ENCODE measurements at places on chromosomes 11 and 22. TPM values are rescaled to one million over a fixed set of nuclear protein-coding genes. Genes with fewer than 3 reads are reported as not detected.

DNA sequence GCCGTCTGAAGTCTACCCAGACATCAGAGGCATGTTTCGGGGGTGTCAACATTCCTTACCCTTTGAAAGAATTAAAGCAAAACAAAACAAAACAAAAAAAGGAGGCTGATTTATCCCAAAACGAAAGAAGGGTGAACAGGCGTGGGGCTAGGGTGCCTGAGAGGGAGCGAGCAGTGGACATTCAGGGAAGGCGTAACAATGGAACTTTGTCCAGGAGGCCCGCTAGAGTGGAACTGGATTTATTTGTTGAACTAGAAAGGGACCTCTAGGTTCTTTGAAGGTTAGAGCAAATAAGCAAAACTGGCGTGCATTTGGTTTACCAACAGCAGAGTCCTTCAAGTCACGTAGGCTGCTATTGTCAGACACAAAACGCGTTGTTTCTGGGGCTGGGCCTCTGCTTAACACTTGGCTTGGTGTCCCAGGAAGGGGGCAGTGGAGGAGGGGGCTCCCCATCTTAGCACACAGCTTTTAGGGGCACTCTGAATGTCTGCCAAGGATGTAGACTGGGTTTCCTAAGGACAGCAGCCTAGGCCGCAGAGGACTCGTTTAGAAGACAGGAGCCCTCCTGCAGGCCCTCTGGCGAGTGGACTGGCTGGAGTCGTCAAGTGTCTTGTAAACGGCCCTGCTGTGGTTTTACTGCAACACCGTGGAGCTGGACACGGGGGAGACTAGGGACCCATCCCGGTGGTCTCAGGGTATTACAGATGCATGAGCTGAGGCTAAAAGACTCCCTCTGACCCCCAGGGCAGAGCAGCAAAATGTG, 203.7 kb upstream of the SORL1-AS1 start:
- DNase-seq: no peak
- H3K36me3 ChIP-seq: no peaks in the 10 kb centered on the region
- H3K4me3 ChIP-seq: peak overlapping the region; percentile 41
- peaks cover 26% of the 10 kb centered on the region for H3K4me1 ChIP-seq
- H3K27ac ChIP-seq: peak overlapping the region; percentile 95

GRCh38 chr11:5767056-5767455, 13.0 kb downstream of the OR52N4 start:
- no peaks in the 10 kb centered on the region for H3K27me3 ChIP-seq
- no peak overlapping the region for H3K27ac ChIP-seq
- no peak overlapping the region for H3K4me3 ChIP-seq
- no peaks in the 10 kb centered on the region for H3K36me3 ChIP-seq
- no peaks in the 10 kb centered on the region for H3K4me1 ChIP-seq

- peak; percentile 95 for DNase-seq
- peaks cover 29% of the 10 kb centered on the region for H3K4me1 ChIP-seq
- H3K36me3 ChIP-seq: peaks cover 6% of the 10 kb centered on the region
Measured at GRCh38 chr22:20507253-20508066, at the start of gene MED15. TSS of gene MED15 (plus strand) at chr22:20507610. CDS start at chr22:20507679, 69 bp downstream.

The SPDYC gene
- total RNA-seq: not detected

DNA sequence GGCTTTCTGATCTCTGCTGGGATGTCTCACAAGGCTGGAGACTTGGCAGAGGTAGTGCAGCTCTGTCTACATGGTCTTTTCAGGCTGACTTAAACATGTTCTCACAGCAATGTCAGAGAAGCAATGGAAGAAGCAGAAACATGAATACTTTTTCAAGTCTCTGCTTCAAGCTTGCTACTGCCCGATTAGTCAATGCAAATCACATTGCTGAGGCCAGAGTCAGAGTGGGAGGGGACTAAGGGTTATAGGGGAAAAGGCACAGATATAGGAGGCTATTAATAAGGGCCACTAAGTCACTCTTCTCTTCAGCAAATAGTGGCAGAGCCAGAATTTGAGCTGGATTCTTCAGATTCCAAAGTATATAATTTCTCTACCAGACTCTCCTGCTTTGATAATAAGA, 390.5 kb downstream of the TMEM135 start:
- no peaks in the 10 kb centered on the region for H3K36me3 ChIP-seq
- H3K27ac ChIP-seq: no peak overlapping the region
- H3K27me3 ChIP-seq: no peaks in the 10 kb centered on the region
- DNase-seq: no peak
- H3K4me1 ChIP-seq: peaks cover 8% of the 10 kb centered on the region

The MRGPRF gene
- total RNA-seq: 10.2 TPM

- peaks cover 49% of the 10 kb centered on the region for H3K4me1 ChIP-seq
- H3K36me3 ChIP-seq: peaks cover 9% of the 10 kb centered on the region
- H3K27me3 ChIP-seq: peaks cover 18% of the 10 kb centered on the region
- H3K27ac ChIP-seq: peak overlapping the region; percentile 29
- no peak overlapping the region for H3K4me3 ChIP-seq
- DNase-seq: no peak
Measured at GRCh38 chr11:128506356-128506755, 81.0 kb downstream of the ETS1 start.

- H3K4me3 ChIP-seq: no peak within 1 kb of the TSS
- H3K27me3 ChIP-seq: no peaks in the 10 kb centered on the region
Measured at GRCh38 chr11:62269654-62270278, at the start of gene SCGB2A2. TSS of gene SCGB2A2 (plus strand) at chr11:62270158. CDS start at chr11:62270217, 59 bp downstream.

DNA sequence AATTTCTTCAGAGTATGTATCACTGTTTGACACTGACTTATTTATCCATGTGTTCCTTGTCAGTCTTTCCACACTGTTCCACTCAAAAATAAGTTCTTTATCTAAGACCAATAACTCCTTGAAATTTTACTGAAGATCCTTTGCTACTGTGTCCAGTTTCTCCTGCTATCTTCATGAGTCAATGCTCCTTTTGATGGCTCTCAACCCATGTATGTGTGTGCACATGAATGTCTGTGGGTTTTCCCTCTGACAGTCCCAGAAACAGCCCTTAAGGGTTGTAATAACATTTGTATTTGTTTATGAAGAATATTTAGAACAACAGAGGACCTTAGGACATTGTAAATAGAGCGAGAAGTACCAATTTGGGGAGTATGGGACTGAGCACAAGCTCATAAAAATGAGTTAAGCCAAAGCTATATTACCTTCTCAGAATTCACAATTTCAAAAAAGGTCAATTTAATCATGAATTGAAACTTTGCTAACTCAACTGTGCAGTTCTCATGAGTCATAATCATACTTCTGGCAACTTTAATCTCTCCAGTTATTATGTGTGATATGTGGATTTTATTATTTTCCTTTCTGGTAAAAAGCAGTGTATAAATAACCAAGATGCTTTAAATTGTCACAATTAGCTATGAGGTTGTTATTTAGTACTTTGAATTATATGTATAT, 533.6 kb downstream of the CNTN5 start:
- H3K27ac ChIP-seq: no peak overlapping the region
- no peak for DNase-seq
- no peak overlapping the region for H3K4me3 ChIP-seq
- no peaks in the 10 kb centered on the region for H3K36me3 ChIP-seq
- no peaks in the 10 kb centered on the region for H3K27me3 ChIP-seq
- no peaks in the 10 kb centered on the region for H3K4me1 ChIP-seq

GRCh38 chr11:40885250-40885954, 574.0 kb downstream of the LRRC4C start:
- no peak for DNase-seq
- no peak overlapping the region for H3K27ac ChIP-seq
- no peak overlapping the region for H3K4me3 ChIP-seq
- no peaks in the 10 kb centered on the region for H3K27me3 ChIP-seq

DNA sequence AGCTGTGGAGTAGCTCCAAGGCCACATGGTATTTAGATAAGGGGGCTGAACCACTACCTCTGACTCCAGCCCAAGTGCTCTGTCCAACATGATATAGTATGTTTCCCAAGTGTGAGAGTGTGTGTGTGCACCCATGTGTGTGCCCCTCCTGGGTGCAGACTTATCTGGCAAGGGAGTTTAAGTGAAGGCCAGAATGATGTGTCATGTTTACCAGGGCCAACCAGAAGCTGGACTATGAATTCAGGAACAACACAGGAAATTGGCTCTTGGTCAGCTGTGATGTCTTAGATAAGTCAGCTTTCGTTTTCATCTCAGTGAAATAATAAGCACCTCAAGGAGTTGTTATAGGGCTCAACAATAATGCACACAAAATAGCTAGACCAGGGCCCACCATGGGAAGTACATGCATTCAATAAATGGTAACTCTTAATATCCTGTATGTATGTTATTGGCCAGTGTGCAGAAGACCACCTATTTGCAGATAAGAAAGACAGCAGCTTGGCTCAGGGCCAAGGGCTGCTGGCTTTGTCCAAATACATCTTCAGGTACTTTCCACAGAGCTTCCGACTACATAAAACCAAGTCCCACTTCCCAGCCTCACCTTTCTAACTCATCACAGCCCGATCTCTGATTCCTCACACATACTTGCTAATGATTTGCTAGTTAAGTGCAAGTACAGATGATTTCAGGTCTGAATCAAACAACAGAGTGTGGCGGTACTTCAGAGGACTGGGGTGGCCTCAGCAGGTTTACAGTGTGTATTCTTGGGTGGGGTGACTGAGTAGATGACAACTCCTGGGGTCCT, 120.9 kb downstream of the ME3 start:
- DNase-seq: no peak
- peaks cover 5% of the 10 kb centered on the region for H3K4me1 ChIP-seq
- H3K4me3 ChIP-seq: no peak overlapping the region
- peaks cover 3% of the 10 kb centered on the region for H3K36me3 ChIP-seq
- H3K27ac ChIP-seq: no peak overlapping the region
- H3K27me3 ChIP-seq: no peaks in the 10 kb centered on the region

The EXPH5 gene
- total RNA-seq: 0.80 TPM

- H3K27me3 ChIP-seq: no peaks in the 10 kb centered on the region
- H3K4me1 ChIP-seq: no peaks in the 10 kb centered on the region
- no peaks in the 10 kb centered on the region for H3K36me3 ChIP-seq
Measured at GRCh38 chr11:29227811-29228210, 789.0 kb downstream of the KCNA4 start.

- no peak overlapping the region for H3K4me3 ChIP-seq
- no peaks in the 10 kb centered on the region for H3K27me3 ChIP-seq
- no peak overlapping the region for H3K27ac ChIP-seq
- peaks cover 4% of the 10 kb centered on the region for H3K4me1 ChIP-seq
- H3K36me3 ChIP-seq: no peaks in the 10 kb centered on the region
Measured at GRCh38 chr11:30553521-30554110, 32.5 kb downstream of the MPPED2 start.

DNA sequence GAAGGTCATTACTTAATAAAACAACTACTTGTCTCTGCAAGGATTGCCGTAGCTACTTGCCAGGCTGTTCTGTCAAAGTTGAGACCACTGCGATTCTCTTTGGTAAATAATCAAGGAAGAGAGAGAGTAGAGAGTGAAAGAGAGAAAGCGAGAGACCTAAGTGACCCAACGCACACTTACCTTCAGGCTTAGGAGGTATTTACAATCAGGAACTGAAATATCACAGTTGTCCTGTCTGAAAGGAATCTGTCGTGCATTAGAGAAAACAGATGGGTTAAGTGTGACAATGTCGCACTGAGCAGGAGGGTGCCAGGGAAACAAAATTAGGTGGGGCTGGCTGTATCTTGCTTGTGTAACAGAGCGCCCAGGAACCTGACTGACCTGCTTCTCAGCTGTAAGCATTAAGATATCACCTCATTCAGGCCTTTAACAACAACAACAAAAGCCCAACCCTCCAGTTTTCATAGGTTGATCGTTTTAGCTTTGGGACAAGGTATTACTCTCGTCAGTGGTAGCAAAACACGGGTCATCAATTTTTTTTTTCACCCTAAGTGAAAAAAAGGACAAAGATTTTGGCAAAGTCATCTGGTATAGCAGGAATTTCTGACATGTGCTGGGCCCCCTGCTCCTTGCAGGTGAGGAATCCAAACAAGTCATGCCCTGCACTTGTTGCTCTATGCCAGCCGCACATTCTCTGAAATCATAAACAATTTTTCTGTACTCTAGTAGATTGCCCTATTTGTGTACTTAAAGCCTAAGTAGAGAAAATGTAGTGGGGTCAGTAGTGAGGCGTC, at the start of gene MUC15:
Gene MUC15, minus strand, starts transcription at position 403 of the 794 bp plus-strand sequence. CDS start 5,169 bp downstream, outside the sequence.
- H3K27me3 ChIP-seq: no peaks in the 10 kb centered on the region
- H3K36me3 ChIP-seq: no peaks in the 10 kb centered on the region
- no peak for DNase-seq
- no peaks in the 10 kb centered on the region for H3K4me1 ChIP-seq
- no peak within 1 kb of the TSS for H3K4me3 ChIP-seq

DNA sequence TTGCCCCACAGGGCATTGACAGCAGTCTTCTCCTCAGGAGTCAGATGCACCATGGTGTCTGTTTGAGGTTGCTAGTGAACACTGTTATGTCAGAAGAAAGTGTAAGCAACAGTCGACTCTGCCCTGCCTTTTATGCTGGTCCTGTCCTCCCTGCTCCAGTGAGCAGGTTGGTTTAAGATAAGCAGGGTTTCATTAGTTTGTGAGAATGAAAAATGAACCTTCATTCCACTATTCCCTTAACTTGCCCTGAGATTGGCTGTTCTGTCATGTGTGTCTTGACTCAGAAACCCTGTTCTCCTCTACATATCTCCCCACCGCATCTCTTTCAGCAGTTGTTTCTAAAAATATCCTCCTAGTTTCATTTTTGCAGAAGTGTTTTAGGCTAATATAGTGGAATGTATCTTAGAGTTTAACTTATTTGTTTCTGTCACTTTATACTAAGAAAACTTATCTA, at the start of gene HBD:
Gene HBD, minus strand, starts transcription at position 103 of the 454 bp plus-strand sequence. Its CDS starts 50 bp downstream, at position 53.
- no peak for DNase-seq
- no peaks in the 10 kb centered on the region for H3K36me3 ChIP-seq
- H3K27me3 ChIP-seq: no peaks in the 10 kb centered on the region
- H3K4me1 ChIP-seq: no peaks in the 10 kb centered on the region
- no peak within 1 kb of the TSS for H3K27ac ChIP-seq

The RIC3 gene
- total RNA-seq: 0.18 TPM

DNA sequence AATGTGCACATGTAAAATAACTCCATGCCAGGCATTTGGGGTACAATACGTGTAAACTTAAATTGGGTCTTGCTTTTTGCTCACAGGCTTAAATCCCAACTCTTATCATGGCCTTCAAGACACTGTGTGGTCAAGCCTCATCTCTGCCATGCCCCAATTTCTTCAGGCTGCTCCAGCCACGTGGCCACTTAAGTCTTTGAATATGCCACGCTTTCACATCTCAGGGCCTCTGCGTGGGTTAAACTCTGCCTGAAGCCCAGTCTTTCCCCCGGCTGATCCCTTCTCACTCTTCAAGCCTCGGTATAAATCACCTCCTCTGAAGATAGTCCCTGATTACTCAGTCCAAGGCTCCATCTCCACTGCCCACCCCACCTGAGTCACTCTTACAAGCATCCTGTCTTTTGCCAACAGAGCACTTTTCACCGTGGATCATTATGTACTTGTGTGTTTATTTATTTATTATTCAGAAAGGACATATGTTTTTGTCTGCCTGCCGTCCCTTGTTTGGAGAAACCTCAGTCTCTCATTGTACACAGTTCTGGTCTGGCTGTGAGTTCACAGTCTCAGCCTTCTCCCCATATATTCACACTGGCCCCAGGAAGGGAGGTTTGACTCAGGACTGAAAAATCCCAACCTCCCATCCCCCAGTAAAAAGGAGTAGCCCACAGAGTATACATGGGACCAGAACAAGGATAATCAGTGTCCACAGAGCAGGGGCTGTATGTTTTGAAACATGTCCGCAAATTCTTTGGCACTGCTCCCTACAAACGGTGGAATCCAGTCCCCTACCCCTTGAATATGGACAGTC, 344.7 kb downstream of the MN1 start:
- peaks cover 8% of the 10 kb centered on the region for H3K4me1 ChIP-seq
- no peak overlapping the region for H3K27ac ChIP-seq
- H3K36me3 ChIP-seq: no peaks in the 10 kb centered on the region
- H3K4me3 ChIP-seq: no peak overlapping the region
- H3K27me3 ChIP-seq: peaks cover 42% of the 10 kb centered on the region

Data from muscle of leg (tissue), 16 donors.